NCI-H1436 (cell line): ENCODE measurements at places on chromosomes 2 and 18.

- DNase-seq: no peak
Measured at GRCh38 chr2:3265471-3265870, 112.1 kb downstream of the EIPR1 start.

- DNase-seq: no peak
Measured at GRCh38 chr2:54240515-54241469, 15.2 kb downstream of the TSPYL6 start.

- no peak for DNase-seq
Measured at GRCh38 chr2:139872032-139872431, 1091.8 kb upstream of the NXPH2 start.

DNA sequence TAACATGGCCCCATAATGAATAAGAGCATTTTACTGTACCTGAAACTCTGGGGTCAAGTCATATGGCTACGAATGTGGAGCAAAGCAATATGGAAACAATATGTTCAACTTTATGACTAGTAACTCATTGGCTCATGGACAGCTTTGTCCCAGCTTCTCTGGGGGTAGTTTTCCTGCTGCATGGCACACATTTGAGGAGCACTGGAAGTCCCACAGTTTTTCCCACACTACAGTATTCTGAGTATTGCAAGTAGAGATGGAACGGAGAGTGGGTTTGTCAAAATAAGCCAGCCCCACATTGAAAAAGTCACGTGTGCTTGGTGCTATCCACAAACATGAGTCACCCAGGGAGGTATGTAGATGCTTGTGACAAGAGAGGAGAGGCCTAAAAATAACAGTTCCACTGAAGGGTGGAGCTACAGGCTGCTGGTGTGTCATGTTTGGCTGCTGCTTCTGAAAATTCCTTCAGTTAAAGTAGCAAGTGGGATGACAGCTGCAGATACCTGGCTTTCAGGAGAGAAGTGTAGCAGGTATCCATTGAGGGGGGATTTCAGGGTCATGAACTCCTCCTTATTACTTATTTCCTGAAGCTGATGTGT lies 48.2 kb upstream of the CTAGE1 start:
- no peak for DNase-seq

DNA sequence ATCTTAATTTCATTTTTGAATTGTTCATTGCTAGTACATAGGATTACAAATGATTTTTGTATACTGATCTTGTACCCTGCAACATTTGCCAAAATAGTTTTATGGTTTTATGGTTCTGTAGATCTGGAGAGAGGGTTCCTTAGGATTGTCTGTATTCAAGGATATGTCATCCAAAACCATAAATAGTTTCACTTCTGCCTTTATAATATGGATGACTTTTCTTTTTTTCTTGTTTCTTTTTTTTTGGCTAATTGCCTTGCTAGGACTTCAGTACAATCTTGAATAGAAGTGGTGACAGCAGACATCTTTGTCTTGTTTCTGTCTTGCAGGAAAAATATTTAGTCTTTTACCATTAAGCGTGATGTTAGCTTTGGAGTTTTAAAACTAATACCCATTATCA lies 383.9 kb upstream of the HS6ST1 start:
- DNase-seq: no peak

DNA sequence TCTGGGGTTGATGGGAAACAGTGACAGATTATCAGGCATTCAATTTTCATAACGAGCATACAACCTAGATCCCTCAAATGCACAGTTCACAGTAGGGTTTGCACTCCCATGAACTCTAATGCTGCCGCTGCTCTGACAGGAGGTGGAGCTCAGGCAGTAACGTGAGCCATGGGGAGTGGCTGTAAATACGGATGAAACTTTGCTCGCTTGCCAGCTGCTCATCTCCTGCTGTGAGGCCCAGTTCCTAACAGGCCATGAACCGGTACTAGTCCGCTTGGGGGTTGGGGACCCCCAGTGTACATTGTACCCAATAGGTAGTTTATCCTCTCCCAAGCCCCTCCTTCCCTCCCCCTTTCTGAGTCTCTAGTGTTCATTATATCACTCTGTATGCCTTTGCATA lies 94.6 kb downstream of the PTH2R start:
- DNase-seq: peak; percentile 67

- no peak for DNase-seq
Measured at GRCh38 chr2:223611061-223611460, 8.9 kb upstream of the SCG2 start.

- no peak for DNase-seq
Measured at GRCh38 chr2:81084101-81084500, 779.5 kb upstream of the LRRTM1 start.

DNA sequence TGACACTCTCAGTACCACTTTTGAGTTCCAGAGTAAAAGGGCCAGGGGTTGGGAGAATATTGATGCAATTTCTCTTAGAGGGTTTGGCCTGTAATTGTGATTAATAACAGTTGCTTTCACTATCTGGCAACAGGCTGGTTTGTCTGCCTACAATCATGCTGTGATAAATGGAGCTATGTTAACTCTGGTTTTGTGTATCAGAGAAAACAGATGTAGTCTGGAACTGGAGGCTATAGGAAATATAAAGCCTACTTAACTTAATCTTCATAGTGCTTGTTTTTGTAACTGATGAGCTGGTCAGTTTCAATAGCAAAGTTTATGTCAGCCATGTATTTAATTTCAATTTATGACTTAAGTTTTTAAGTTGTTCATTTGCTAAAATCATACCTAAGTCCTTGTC lies 138.0 kb downstream of the AGPS start:
- no peak for DNase-seq

GRCh38 chr2:128773641-128774319 lies 455.1 kb upstream of the HS6ST1 start:
- DNase-seq: no peak

DNA sequence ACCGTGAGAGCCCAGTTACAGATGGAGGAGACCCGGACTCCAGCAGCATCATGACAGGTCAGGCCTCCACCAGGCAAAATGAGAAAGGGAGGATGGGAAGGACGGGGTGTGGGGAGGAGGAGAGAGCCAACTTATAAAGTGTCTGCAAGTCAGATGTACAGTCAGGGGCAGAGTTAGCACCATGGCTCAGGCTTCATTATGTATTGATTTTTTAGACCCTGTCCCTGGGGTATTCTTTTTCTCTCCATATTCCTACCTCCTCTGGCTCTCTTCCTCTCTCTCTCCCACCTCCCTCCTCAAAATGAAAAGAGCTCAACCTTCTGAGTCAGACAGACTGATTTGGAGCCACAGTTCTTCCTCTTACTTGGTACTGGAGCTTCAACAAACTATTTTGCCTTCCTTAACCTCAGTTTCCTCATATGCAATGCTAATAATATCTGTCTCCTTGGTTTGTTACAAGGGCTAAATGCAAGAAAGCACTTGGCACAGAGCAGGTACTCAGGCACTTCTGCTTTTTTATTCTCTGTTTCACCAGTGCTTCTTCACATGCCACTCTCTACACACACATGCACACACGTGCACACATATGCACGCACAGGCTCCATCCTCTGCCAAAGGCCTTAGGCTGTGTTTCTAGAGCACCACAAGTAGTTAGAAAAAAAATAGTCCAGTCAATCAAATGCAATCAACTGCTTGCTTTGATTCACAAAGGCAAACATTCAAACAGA lies 92.3 kb upstream of the PKDCC start:
- no peak for DNase-seq

- DNase-seq: no peak
Measured at GRCh38 chr2:171512683-171513195, 9.5 kb upstream of the CYBRD1 start.

DNA sequence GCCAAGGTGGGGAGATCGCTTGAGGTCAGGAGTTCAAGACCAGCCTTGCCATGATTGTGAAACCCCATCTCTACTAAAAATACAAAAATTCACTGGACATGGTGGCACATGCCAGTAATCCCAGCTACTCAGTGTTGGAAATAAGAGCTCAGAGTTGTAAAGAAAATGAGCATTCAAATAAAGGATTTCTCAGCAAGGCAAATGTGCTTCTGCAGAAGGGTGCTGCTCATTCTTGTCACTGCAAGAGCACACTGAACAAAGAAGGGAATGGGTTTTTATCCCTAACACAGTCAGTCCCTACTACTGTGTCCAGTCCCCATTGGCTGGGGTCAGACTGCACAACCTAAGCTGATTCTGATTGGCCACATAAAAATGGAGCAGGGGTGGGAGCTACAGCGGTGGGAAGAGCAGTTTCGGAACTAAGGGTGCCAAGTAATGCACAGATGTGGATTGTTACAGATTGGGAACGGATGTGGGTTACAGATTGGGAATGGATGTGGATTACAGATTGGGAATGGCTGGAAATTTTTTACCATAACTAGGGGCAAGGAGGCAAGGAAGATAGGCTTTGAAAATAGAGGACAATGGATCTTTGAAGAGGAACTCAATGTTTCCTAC lies 31.1 kb upstream of the TRAPPC8 start:
- no peak for DNase-seq

GRCh38 chr18:79899609-79900445 lies 51.6 kb downstream of the SLC66A2 start:
- DNase-seq: no peak

DNA sequence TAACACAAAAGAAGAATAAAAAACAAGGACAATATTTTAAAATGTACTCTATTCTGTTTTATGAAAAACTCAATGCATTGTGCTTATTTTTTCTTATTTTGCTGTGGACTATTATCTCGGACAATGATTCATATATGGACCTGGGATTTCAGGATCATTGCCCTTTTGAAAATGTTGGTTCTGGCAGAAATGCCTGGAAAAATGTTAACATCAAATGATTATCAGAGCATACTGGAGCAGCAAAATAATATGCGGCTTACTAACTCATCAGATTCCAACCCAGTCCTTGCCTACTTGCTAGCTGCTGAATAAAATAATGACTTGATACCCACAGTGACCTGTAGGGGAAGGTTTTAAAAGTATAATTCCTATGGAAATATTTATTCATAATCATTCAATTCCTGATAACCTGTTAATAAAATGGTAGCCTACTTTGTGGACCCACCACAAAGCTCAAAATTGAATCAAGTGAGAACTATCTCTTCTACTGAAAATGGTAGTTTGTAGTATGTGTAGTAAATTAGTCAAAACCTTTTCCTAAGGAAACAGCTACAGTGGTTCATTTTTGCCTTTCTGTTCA lies 117.4 kb downstream of the NEB start:
- no peak for DNase-seq

DNA sequence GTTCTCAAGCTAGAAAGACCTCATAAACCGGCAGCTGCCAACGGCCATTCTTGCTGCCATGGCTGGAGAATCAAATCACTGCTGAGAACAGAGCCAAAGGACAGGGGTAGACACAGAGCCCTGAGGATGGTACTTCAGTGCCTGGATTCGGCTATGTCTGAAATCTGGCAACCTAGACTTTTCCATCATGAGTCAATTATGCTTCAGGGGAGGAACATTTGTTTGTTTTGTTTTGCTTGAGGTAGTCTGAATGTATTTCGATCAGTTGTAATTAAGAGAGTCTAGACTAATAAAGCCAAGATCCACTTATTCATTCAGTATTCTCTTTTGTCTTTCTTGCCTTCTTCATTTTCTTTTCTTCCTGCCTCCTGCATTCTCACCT lies 122.8 kb upstream of the SH3BP4 start:
- no peak for DNase-seq

GRCh38 chr2:98598781-98599428 lies 9.4 kb downstream of the COA5 start:
- DNase-seq: no peak

DNA sequence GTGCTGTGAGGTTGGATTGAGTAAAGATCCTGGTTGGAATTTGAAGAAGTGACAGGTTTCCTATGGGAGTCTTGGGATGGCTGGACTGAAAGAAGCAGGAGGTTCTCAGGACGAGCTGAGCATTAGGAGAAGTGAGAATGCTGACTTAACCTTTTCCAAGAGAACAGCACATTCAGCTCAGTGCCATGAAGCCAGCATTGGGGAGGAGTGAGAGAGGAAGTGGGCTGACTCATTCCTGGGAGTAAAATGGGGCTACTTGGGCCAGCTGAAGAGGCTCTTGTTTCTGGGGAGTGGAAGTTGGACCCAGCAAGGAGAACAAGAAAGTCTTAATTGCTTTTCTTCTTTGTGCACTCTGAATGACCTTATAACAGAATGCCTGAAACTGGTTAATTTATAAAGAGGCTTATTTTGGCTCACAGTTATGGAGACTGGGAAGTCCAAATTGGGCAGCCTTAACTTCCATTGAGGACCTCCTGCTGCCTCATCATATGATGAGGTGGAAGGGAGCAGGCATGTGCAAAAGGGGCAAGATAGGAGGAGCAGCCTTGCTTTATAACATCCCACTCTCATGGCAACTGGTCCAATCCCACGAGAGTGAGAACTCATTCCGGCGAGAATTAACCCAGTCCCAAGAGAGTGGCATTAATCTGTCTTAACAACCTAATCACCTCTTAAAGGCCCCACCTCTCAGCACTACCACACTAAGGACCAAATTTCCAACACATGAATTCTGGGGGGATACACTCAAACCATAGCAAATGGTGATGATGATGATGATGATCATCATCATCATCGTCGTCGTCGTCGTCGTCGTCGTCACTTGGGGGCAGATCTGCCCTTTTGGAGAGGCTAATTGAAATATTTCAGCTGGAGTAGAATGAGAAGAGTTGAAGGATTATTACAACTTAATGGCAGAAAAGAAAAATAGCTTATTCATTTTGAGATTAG lies 26.1 kb downstream of the DGUOK start:
- no peak for DNase-seq

DNA sequence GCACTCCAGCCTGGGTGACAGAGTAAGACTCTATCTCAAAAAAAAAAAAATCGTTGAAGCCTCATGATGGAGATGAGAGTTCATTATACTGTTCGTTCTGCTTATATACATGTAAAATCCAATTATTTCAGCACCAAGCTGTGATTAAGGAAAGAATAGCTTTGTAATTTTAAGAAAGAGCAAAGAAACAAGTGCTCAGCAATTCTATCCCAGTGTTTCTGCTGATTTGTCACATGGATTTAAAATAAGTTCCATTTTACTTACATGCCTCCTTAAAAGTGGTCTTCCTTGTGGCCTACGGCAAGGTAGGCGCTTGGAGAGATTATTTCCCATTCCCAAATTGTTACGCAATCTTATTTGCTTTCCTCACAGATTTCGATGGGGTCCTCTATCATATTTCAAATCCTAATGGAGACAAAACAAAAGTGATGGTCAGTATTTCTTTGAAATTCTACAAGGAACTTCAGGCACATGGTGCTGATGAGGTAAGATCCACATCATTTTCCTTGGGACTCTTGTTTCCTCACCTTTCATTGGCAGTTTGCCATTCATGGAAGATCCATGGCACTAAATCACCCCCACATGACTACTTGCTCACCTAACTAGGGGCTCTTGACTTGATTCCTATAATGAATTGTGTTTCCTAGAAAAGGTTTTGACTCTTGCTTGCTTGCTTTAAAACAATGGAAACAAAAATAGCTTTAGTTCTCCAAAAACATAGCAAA lies 11.5 kb downstream of the ARPC2 start:
- DNase-seq: no peak

GRCh38 chr2:26483516-26483915 lies 5.6 kb upstream of the OTOF start:
- DNase-seq: no peak

- DNase-seq: no peak
Measured at GRCh38 chr2:126990605-126991532, 92.2 kb downstream of the TEX51 start.

DNA sequence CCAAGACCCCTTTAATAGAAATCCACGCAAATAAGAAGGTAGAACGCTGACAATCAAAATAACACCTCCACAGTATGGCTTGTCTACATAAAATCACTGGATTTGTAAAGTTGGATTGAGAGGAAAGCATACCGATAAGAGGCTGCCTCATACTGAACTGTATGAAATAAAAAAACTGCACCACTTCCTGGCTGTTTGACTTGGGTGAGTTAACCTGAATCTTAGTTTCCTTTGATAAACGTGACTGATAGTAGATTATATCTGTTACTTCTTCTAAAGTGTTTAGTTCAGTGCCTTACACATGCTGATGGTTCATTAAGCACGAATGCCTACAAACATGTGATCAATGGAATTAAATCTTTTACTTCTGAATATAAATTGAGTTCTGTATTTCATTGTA lies 140.4 kb upstream of the RNF152 start:
- no peak for DNase-seq
